NCI-H187 (cell line): ENCODE measurements at places on chromosomes 11 and 22.

DNA sequence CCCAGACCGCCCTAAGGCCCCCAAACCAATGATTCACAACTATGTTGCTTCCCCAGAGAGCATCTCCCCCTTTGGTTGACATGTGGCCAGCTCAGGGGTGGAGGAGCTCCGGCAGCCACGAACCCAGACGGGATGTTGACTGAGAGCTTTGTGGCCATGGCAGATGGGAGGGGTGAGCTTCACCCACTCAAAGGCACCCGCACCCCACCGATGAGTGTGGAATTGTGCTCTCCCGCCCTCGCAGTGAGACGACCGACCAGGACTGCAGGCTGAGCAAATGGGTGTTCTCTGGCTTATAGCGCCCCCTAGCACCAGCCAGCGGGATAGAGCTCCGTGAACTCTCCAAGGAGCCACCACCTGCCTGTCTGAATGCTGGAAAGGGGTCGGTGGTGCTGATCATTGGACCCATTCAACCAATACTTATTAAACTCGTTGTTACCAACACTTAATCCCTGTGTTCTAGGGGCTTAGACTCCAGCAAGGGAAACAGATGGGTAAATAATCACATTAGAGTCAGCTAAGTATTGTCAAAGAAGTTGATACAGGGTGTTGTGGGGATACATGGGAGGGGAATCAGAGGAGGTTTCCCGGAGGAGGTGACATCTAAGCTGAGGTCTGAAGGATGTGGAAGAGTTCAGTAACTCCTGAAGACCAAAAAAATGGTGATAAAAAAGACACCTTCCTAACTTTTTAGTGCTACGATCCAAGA, 4.5 kb upstream of the TIMP3 start:
- no peak for DNase-seq

DNA sequence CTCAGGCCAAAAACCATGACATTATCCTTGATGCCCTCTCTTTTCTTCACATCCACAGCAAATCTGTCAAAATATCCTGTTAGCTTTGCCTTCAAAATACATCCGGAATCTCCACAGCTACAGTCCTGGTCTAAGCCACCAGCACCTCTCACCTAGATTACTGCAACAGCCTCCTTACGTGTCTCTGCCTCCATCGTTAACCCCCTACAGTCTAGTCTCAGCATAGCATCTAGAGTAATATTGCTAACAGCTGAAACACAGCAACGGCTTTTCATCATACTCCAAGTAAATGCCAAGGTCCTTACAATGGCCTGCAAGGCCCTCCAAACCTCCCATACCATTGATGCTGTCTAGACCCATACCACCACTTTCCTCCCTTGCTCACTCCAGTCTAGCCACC, 4.4 kb downstream of the TSG101 start:
- DNase-seq = no peak

DNA sequence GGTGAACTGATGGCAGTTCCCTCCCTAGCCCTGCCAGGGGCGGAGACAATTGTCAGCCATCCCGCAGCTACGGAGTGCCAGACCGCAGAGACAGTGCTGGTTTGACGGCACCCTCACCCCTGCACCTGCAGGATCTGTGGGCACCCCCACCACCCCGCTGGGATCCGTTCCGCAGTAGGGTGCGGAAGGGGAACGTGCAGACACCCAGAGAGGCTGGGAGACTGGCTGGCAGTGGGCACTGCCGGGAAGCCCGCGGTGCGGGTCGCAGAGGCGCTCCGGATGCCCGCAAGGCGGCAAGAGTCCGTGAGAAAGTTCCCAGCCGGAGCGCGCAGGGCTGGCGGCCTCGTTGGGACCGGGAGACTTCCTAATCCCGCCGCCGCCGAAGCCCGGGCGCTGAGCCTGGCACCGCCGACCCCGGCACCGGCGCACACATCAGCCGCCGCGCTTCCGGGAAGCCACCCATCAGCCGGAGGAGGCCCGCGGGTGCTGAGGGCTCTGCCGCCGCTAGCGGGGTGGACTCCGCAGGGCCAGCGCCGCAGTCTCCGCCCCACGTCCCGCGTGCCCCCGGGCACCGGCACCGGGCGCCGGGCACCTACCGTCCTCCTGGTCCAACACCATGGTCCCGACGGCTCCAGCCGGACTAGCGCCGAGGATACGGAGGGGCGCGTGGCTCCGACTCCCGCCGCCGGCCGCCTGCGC, 4.3 kb upstream of the LMO1 start:
- no peak for DNase-seq

DNA sequence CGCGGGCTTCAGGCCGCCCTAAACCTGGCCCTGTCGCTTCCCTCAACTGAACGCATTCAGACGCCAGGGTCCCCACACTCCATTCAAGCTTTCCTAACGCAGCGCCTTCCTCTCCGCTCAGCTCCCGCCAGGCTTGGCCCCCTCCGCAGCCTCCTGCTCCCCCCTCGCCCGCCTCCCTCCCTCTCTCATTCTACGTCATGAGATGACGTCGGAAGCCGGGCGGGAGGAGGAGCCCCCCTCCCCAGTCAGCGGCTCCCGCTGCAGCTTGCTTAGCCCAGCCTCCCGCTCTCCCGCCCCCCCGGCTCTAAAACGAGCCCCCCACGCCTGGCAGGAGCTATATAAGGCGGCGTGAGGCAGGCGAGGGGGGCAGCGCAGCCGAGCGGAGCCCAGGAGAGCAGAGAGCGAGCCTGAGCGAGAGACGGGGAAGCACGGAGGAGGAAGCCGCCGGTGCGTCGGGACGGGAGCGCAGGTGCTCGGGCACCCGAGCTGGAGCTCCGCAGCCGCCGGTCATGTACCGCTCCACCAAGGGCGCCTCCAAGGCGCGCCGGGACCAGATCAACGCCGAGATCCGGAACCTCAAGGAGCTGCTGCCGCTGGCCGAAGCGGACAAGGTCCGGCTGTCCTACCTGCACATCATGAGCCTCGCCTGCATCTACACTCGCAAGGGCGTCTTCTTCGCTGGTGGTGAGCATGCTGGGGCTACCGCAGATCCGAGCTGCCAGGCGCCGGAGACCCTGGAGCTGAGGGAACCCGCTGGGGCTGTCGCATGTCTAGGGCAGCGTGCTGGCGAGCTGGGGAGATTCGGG, at the start of gene NPAS4:
TSS of gene NPAS4 (plus strand) at position 365 of the 806 bp plus-strand sequence. CDS start at position 510, 145 bp downstream.
- no peak for DNase-seq

GRCh38 chr11:76152741-76153570, 53.3 kb downstream of the WNT11 start:
- no peak for DNase-seq

GRCh38 chr11:112651386-112651785, 309.8 kb upstream of the NCAM1 start:
- no peak for DNase-seq

- no peak for DNase-seq
These were observed 408 bp downstream of the PPP2R5B start for GRCh38 chr11:64924910-64925284.

DNA sequence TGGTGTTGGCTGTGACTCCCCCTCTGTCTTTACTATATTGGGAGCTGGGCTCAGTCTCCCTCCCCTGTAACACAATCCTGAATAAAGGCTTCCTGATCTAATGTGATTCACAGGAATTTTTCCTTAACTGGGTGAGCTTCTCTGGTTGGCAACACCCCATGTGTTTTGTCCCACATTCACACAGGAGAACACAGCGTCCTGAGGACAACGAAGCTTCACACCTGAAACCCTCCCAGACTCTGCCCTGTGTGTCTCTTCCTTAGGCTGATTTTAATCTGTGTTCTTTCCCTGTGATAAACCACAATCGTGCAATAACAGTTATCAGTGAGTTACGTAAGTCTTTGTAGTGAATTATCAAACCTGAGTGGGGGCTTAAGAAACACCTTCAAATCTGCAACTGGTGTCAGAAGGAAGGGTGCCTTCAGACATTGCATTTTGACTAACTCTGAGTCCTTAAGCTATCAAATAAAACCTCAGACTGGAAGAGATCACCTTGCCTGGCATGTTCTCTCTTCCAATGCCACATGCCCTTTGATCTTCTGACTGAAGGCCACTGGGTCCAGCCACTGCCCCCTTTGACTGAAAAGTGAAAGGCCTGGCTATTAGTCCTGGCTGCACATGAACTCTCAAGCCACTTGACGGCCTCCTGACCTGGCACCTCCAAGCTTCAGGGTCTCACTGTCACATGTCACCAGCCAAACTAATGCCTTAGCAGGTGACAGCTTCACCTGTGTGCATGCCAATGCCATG, 17.3 kb downstream of the APOL3 start:
- DNase-seq = no peak
